ENCODE measurements at places on chromosomes 5 and 9. TPM values are rescaled to one million over a fixed set of nuclear protein-coding genes. Genes with fewer than 3 reads are reported as not detected.

GRCh38 chr9:21770871-21771560 is 31.4 kb upstream of the MTAP start:
- no peak for DNase-seq

DNA sequence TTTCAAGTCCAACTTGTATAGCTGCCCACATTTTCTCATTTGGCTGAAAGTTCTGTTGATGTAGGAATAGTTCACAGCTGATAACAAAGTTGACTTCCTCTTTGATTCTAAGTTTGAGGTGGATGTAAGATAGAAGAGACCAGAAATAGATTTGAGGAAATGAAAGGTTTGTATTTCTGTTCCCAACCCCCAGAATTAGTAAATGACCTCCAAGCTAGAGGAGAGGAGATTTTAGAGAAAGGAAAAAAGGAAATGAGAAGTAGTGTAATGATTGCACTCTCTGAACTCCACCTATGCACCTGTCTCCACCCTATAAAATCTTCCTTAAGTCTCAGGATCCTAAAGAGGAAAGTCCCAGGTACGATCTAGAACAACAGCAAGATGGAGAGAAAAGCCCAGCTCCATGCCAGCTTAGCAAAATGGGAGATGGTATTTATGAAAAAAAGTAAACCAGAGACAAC is 130.4 kb upstream of the POC5 start:
- DNase-seq, result no peak

SLC1A1 gene
- 1.4 TPM for total RNA-seq

GRCh38 chr5:117892360-117892759 is 1096.0 kb downstream of the DTWD2 start:
- no peak for DNase-seq

GRCh38 chr5:173618927-173619519 is 2.6 kb upstream of the BOD1 start:
- no peak for DNase-seq

DNA sequence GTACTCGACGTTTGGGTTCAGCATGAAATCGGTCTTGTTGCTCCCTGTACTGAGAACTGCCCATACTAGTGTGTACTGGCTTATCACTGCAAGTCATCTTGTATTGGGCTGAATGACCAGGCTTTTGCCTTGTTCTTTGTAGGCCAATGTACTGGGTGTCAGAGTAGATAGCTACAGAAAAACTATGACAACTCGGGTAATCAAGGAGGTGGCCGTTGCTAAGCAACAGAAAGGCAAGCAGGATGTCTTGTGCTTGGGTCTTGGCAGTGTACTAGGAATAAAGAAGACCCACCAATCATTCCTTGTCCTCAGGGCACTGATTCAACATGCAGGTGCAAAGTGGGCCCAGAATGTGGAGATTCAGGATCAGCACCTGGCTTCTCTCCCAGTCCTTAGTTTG is 11.9 kb upstream of the SHISAL2B start:
- no peak for DNase-seq
